ENCODE measurements at places on chromosomes 6 and 20. TPM values are rescaled to one million over a fixed set of nuclear protein-coding genes. Genes with fewer than 3 reads are reported as not detected.

OPRL1 gene
- 0.67 TPM for total RNA-seq

HCRTR2 gene
- not detected for total RNA-seq

LST1 gene
- not detected for total RNA-seq

ZBTB46 gene
- total RNA-seq = 1.2 TPM

ADGRF1 gene
- total RNA-seq = not detected

TTK gene
- 43.0 TPM for total RNA-seq

ATF6B gene
- 25.9 TPM for total RNA-seq

CFAP61 gene
- total RNA-seq = not detected

PTCHD4 gene
- total RNA-seq = 0.34 TPM

TXLNB gene
- total RNA-seq = 0.15 TPM

PNPLA1 gene
- not detected for total RNA-seq

KHDC1L gene
- total RNA-seq = not detected

LRRN4 gene
- 0.15 TPM for total RNA-seq

SMPDL3A gene
- 5.0 TPM for total RNA-seq

TINAG gene
- total RNA-seq = not detected

ARHGAP18 gene
- 14.1 TPM for total RNA-seq
